ENCODE measurements at places on chromosomes 7 and 10.

GRCh38 chr7:112982441-112983063 is 104.1 kb downstream of the GPR85 start:
- no peak for DNase-seq

DNA sequence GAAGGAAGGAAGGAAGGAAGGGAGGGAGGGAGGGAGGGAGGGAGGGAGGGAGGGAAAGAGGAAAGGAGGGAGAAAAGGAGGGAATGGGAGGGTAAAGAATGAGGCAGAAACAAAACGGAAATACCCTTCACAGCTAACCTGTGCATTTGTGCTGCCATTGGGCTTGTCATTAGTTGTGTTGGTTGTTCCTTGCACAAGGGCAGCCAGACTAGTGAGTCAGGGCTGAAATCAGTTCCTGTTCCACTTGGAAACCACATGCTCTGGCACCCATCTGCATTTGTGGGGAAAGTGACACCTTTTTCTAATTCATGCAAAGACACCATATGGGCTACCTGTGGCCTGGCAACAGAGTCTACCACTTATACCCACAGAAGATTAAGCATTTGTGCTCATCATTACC is 1004.0 kb upstream of the C7orf33 start:
- no peak for DNase-seq

GRCh38 chr7:95578299-95578855 is 17.9 kb downstream of the PDK4 start:
- DNase-seq, result no peak

DNA sequence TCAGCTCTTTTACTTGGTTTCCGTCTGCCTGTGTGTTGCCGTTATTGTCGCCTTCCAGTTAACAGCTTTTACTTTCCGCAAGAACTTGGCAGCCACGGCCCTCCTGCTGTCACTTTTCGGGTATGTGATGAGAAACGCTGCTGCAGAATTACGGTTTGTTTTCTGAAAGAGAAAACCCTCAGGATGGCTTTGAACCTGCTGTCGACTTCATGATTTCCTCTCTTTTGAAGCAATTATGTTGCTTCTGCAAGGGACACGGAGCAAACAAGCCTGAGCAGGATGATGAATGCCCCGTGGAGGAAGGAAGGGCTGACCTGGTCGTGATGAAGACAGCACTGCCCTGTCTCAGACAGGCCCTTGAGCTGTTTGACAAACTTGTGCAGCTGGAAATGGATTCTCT is 339.8 kb downstream of the ABCA13 start:
- DNase-seq, result no peak

DNA sequence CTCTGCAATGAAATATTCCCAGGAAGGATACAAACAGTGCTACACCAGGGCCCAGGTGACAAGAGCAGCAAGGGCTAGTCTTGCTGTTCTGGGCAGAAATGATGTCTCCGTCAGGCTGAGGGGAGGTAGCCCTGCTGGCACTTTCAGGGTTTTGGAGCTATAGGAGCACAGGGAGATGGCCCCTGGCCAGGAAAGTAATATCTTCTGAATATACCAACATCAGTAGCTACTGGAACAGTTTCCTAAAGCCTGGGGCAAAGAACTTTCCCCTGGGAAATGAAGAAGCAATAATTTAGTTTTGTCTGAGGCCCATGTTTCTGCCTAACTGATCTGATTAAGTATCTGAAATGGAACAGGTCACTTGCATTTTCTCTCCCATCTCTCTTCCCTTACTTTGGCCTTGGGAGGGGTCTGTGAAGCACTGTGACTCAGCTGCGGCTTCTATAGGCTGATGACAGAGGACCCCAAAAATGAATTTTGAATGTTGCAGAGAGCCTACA is 489.1 kb upstream of the PODXL start:
- no peak for DNase-seq

DNA sequence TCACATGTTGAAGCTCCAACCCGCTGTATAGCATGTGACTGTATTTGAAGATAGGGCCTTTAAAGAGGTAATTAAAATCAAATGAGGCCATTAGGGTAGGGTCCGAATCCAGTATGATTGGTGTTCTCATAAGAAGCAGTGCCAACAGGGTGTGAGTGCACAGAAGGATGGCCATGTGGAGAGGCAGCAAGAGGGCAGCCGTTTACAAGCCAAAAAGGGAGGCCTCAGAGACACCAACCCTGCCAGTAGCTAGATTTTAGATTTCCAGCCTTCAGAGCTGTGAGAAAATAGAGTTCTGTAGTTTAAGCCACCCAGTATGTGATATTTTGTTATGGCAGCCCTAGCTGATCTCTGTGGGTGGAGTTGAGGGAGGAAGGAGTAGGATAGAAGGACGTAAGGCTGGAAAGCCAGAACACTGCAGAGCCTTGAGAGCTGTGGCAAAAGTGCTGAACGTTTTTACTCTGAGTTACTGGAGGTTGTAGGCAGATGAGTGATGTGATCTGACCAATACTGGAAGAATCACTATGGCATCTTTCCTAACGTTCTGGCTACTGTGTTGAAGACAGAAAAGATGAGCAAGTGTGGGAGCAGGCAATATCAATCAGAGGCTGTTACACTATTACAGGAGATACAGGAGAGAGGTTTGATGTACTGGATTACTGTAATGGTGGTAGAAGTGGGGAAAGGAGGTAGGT is 334.9 kb downstream of the ELMO1 start:
- no peak for DNase-seq

GRCh38 chr7:873367-874002 is 2.9 kb upstream of the GET4 start:
- DNase-seq, result peak; percentile 87

- peak; percentile 74 for DNase-seq
Measured at GRCh38 chr7:1664711-1665548, 5.1 kb upstream of the ELFN1 start.

DNA sequence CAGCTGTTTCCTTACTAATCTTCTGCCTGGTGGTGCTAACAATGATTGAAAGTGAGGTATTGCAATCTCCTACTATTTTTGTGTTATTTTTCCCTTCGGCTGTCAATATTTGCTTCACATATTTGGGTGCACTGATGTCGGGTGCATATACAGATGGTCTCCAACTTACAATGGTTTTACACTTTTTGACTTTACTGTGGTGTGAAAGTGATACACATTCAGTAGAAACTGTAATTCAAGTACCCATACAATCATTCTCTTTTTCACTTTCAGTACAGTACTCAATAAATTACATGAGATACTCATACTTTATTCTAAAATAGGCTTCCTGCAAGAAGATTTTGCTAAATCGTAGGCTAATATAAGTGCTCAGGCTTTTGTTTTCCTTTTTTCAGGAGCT is 73.2 kb downstream of the RNF216 start:
- DNase-seq, result no peak

DNA sequence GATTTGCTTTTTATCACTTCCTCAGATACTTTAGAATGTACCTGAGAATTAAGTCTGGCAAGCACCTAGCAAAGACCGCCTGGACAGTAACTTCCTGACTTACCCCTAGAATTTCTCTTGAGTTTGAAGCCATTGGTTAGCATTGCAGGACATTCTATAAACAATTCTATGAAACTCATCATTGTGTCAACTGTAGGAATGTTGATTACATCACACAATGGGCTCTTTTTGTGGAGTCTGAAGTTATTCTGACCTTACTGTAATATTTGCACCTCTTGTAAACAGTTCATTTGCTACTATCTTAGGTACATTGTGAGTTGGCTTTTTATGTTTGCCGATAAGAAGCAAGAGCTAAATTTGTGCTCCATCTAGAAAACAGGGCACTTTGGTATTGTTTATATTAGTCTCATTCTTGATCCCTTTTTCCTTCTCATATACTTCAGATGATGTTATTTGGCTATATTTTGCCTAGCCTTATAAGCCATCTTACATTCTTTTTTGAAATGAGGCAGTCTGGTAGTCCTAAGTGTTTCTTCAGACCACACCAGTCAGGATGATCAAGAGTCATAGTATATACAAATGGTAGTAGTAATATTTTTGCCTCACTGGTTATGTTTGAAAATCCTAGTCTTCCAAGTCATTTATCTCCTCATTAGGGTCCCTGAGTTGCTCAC is 52.4 kb downstream of the CASD1 start:
- no peak for DNase-seq

- no peak for DNase-seq
Measured at GRCh38 chr7:37129035-37129425, 319.6 kb downstream of the ELMO1 start.

DNA sequence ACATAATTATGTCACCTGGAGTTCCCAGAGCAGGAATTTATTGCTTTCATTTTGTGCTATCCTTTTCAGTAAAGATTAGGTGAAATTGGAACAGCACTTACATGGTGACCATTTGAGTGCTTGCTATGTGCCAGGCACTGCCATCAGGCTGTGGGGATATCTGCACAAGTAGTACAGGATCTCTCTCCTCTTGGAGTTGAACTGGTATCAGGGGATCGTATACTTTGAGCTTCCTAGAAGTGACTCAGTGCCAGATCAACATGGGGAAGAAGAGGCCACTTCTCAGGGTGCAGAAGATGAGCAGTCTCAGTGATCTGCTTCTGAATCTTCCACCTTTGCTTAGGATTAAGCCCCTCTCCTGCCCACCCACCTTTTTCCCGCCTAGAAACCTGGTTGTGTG is 29.5 kb downstream of the SGPL1 start:
- DNase-seq, result no peak

- no peak for DNase-seq
Measured at GRCh38 chr10:21519397-21519933, 6.0 kb downstream of the SKIDA1 start.

- no peak for DNase-seq
Measured at GRCh38 chr7:105139381-105139780, 125.4 kb downstream of the KMT2E start.

- no peak for DNase-seq
Measured at GRCh38 chr10:36183056-36183455, 541.0 kb upstream of the FZD8 start.

GRCh38 chr10:47260505-47261111 is 39.4 kb upstream of the GDF10 start:
- DNase-seq, result no peak

Measured in H9 (cell line).